Stimulated activated CD8-positive, alpha-beta memory T cell treated with anti-CD3 and anti-CD28 coated beads, Interleukin-4, amount 100 ng/mL, for 4 hours (primary cell): ENCODE measurements at places on chromosomes 11 and 22.

DNA sequence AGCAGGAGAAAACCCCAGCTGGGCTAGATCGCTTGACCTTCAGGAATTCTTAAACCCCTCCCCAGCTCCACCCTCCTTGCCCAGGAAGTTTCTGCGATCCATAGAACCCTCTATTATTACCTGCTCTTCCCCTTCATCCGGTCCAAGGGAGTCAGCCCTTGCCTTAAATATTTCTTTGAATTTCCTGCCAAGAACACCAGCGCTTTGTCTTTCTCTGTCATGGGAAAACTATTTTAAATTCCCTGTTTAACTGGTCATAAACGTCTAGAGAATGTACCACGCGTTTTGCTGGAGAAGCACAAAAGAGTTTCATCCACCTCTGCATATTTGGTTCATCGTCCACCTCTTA is 496 bp upstream of the TRAF6 start:
- DNase-seq, result no peak

DNA sequence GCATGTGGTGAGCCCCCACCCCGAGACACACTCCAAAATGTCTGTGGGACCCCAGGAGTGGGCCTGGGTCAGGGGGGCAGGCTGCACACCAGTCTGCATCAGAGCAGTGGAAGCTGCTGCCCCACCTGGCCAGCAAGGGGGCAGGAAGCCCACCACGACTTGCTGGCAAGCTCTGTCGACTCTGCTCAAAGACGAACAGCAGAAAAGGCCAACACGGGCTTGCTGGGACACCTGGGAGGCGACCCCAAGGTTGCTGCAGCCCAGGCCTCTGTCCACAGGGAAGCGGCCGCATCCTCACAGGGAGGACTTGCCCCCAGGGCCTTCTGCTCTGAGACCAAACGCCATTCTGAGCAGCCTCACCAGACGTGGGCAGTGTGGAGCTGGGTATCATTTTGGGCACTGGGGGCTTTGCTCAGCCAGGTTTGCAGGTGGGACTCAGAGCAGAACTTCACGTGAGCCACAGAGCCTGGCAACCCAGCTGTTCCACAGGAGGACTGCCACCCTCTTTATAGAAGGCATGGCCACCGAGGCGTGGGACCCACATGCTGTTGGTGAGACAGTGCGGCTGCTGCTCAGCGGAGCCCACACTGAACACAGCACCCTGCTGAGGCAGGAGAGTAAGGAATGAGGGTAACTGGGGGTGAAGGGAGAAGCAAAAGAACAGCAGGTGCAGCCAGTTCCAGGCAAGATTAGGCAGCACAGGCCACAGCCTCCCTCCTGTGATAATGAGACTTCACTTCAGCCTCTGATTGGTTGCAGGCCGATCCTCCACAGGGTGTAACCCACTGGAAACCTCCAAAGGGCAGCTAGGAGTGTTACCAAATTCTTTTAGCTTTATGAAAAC is 11.0 kb downstream of the IL17REL start:
- no peak for DNase-seq

DNA sequence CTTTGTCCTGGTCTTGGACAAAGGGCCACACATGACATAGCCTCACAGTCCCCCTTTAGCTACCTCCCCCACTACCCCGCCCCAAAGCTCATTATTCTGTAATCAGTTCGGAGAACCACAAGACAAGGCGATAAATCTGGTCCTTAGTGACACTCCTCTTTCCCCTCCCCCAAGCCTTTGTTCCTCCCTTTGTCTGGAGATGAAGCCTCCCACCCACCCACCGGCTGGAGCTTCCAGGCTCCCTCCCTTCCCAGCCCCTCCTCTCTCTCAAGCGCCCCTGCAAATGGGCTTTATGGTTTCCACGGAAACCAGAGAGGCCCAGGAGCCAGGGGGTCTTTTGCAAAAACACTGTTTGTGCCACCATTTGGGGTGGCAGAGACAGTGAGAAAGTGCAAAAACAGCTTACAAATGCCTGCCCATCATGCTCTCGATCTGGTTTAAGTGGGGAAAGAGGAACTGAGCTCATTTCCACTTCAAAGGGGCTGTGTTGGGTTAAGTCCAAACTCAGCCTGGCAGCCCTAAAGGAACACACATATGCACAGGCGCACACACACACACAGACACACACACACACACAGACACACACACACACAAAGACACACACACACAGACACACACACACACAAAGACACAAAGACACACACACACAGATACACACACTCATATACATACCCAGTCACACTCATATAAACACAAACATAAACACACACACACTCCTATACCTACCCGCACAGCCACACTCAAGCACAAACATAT is 23.5 kb downstream of the APLNR start:
- DNase-seq, result no peak

DNA sequence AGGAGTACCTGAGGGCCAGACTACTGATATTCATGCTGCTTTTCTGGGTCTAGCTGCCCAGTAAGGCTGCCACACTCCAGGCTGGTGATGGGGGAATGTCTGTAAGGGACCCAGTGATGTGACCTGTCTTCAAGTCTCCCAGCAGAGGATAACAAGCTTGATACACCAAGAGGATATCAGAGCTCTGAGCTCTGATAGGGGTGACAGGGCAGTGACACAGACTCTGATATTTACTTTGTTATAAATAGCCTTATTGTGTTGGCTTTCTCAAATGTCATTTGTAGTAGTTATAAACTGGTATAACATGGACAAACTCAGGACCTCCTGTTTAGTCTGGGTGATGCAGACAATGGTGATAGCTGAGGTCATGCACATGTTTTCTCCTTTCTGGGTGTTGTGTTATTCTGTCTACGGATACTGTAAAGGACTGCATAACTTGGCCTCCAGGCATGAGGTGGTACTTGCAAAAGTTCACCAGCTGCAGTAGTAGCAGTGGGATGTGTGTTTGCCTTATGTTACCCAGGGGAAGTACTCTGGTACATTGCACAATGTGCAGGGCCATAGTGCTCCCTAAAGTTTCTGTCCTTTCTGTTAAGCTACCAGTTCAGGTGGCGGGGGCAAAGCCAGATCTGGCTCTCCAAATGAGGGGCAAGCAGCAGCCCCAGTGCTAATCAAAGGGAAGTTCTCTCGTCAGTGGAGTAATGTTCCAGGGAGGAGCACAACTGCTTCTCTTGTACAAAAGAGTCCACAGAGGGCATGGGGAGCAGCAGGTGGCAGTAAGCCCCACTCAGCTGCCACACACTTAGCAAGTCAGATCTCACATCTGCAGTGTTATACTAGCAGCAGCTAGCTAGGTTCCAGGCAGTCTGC is 812.2 kb downstream of the JRKL start:
- no peak for DNase-seq

DNA sequence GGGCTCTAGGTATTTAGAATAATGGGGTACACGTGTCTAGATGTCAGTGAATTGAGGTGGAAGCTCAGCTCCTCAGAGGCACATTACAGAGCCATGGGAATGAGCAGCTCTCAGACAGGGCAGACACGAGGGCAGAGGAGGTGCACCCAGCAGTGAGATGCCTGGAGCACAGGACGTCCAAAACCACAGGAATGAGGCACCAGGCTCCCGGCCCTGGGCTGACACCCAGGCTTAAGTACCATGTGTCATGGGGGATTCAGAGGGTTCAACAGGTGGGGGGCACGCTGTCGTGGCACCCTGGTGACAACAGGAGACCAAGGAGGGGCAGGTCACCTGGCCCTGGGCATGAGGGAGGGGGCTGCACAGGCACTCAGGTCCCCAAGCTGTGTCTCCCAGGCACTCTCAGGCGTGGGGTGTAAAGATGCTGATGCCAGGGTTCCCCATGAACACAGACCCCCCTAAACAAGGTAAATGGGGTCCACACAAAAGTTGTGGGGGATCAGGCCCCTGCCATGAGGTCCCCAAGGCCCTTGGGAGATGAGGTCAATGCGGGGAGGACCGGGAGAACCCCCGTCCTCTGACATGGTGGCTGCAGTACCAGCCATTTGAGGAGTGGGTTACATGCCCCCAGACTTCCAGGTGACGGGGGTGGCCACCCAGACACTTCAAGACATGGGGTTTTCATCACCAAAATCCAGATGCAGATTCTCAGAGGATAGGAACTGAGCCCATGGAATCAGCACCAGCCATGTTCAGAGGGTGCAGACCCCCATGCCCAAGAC is 5.6 kb upstream of the SYT8 start:
- DNase-seq, result no peak

- no peak for DNase-seq
These were observed 406.5 kb upstream of the NARS2 start for GRCh38 chr11:78981153-78981552.

DNA sequence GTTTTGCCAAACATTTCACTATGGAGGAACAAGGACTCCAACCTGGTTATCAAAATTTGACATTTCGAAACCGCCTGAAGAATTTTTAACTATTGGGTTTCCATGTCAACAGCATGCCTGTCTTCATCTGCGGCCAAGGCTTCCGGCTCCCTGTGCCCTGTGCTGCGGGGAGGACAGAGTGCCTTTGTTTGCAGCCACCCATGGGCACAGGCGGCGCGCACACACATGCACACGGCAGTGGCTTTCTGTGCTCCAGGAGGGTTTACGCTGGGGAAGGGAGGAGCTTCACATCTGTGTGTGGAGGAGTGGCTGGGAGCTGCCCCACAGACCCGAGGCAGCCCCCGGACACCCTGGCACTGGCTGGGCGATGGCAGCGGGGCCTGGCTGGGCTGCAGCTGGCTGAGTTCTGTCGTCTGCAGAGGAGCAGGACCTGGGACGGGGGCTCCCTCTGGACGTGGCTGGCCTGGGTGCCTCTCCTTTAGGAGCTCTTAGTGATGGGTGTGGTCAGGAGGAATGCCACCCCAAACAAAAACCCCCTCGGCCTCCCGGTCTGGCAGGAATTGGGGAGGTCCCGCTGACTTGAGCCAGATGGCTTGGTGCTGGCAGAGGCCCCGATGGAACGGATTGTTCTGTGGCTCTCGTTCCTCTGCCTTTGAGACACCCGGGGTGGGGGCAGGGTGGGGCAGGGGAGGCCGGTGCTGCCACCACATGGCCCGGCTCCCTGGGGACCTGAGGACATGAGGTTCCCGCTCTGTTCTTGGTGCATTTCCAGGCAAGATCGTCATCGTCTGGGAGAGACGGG is 1290.9 kb downstream of the BRD1 start:
- DNase-seq, result no peak

- no peak for DNase-seq
These were observed 3.4 kb downstream of the MRPL16 start for GRCh38 chr11:59807047-59807610.

- no peak for DNase-seq
These were observed 11.6 kb downstream of the TRIM21 start for GRCh38 chr11:4381901-4382300.

GRCh38 chr22:30743257-30744020 is 48.8 kb downstream of the OSBP2 start:
- no peak for DNase-seq

GRCh38 chr22:39745789-39746188 is 147.8 kb downstream of the ENTHD1 start:
- DNase-seq, result no peak

DNA sequence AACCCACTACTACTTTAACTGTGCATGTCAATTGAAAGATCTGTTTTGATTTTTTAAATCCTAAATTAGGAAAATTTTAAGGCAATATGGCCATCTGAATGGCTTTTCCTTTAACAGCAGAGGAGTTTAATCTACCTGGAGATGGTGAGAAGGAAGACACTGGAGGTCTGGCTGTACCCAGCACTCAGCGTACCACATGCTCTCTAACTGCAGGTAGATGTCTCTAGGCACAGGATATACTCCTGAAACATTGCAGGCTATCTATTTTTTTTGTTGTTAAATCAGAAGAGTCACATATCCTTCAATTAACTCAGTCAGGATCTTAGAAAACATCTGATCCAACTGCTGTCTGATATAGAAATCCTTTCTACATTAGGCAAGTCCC is 17.3 kb upstream of the CASTOR1 start:
- DNase-seq, result no peak

DNA sequence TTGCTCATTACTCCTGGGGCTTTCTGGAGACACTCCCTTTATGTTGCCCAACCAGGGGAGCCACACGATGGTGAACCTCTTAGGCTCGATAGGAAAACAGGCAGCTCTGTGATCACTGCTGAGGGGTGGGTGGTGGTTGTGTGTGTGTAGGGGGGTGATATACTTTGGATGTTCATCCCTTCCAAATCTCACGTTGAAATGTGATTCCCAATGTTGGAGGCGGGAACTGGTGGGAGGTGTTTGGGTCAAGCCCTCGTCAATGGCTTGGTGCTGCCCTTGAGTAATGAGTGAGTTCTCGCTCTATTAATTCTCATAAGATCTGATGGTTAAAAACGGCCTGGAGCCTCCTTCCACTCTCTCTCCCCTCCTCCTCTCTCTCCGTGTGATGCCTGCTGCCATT is 204.0 kb upstream of the B3GAT1 start:
- no peak for DNase-seq

DNA sequence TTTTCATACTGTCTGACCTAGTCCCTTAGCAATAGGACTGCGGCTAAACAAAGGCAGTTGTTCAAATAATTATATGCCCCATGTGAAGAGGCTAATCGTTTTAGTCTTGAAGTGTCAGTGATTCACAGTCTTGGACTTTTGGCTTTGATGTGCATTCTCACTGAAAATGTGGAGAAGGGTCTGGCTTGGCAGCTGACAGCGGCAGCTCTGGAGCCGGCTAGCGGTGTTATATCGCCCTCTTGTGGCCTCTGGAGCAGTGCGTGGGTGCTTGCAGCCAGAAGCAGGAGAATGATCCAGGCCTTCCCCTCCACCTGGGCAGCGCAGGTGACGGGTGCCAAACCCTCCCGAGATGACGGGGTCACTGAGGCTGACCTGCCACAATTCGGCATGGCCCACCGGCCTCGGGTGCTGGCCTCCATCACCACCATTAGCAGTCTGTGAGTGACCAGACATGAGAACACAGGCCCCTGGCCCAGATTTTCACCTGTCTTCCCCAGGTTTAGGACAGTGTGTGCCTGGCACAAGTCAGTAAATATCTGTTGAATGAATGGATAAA is 90.3 kb upstream of the PITPNB start:
- DNase-seq, result peak; percentile 46

- DNase-seq, result no peak
These were observed 445.7 kb downstream of the AASDHPPT start for GRCh38 chr11:106523171-106523570.

DNA sequence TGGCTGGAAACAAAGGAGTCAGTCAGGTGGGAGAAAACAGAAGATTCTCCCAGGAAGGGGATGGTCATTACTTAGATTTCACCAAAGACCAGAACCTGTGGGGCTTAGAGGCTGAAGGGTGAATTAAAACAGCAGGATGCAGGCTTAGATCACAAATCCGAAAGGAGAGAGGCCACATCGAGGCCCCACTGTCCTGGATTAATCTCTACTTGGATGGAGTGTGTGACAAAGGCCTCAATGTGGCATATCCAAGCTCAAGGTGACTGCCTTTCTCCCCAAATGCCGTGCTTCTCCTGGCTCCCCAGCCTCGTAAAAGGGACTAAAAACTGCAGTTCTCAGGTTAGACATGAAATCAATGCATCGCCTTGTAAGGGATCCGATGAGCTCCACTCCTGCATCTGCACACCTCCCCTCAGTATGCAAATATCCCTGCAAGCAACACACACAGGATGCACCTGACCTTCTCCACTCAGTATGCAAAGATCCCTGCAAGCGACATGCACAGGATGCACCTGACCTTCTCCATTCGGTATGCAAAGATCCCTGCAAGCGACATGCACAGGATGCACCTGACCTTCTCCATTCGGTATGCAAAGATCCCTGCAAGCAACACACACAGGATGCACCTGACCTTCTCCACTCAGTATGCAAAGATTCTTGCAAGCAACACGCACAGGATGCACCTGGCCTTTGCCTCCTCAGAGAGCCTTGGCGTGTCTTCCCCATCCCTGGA is 447.4 kb downstream of the BRD1 start:
- no peak for DNase-seq
